ENCODE measurements at places on chromosomes 2 and 18.

GRCh38 chr2:122423934-122424333 lies 668.5 kb downstream of the TSN start:
- no peak for DNase-seq

DNA sequence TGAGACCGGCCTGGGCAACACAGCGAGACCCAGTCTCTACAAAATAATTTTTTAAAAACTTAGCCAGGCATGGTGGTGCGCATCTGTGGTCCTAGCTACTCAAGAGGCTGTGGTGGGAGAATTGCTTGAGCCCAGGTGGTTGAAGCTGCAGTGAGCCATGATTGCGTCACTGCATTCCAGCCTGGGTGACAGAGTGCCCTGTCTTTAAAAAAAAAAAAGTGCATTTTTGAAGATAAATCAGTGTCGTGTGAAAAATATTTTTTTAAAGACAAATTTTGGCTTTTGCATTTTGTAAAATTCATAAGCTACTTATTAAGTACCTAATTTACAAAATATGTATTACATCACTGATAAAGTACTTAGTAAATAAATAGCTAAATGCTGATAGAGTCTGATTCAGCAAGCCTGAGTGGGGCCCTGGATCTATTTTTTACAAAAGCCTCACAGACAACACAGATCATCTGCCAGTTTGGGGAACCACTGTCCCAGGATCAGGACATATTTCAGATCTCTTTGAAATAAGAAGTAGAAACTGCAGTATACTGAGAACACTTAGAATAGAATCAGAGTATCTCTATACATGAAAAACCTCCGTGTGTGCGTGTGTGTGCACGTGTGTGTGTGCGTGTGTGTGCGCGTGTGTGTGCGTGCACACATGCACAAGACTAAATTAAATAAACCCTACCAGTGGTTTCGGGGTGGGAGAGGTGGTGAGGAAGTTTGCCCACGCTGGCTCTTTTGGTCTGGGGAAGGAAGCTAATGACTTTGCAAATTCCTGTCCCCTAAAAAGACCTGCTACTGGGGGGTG lies 61.6 kb downstream of the AAK1 start:
- peak; percentile 28 for DNase-seq

DNA sequence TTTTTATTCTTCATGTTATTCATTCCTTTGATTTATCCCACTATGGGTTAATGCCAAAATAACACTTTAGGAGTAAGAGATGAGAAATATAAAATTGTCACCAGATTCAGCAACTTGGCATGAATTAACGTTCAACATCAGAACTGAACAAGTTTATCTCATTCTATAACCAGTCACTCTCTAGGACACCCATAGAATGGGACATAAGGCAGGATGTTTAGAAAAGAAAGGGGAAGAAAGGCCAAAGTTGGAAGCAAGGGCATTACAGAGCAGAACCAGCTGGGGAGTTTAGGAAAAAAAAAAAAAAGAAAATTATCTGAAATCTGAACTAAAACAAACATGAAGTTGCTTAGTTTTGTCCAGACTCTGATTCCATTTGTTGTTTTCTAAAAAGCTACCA lies 211.0 kb downstream of the PMAIP1 start:
- no peak for DNase-seq

- DNase-seq: no peak
These were observed 45.5 kb upstream of the LDAH start for GRCh38 chr2:20868377-20868776.

DNA sequence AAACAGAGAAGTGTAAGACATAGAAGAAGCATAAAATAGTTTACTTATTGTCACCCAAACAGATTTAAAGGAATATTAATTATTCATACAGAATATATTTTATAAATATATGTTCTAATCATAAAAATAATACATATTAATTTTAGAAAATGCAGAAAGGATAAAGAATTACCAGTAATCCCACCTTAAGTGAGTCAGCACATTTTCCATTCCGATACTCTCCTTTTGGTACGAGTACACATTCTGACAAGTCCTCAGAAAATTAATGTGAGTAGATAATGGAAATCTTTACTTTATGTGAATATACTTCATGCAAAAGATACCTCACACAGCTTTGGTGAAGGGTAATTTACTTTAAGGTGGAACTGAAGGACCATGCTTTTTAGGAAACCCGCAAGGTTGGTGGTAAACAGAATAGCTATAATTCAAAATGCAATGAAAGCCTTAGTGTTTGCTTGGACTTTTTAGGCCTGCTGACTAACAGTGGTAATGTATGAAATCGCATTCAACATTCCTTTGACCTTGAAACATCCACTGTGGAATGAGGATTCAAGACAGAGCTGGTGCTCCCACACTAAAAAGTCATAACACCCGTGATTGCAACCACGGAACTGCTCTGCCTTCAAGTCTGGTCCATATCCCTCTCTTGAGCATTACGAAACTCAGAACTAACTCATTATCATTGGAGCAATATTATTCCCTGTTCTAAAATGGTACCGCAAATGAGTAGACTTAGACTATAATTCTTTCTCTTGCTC lies 28.1 kb upstream of the HTR2B start:
- no peak for DNase-seq

DNA sequence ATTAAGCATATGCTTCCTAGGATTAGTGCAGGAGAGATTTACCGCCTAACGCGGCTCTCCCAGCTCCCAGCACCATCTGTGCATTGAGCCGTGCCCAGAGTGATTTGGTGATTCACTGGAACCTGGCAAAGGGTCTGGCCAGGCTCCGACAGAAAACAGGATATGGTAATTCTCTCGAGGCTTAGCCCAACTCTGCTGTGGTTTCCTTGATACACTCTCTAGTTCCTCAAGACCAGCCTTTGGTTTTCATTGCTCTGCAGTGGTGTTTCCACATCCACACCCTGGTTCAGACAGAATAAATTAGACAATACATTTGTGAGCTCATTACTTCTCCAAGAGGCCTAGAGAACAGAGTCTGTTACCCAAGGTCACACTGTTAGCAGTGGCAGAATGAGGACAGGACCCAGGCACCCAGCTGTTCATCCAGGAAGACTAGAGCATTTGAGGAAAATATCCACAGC lies 23.0 kb upstream of the SMAD2 start:
- peak; percentile 82 for DNase-seq

- peak; percentile 24 for DNase-seq
These were observed 3.3 kb downstream of the TWSG1 start for GRCh38 chr18:9337873-9338272.

GRCh38 chr2:29443151-29443550 lies 327.9 kb downstream of the CLIP4 start:
- peak; percentile 50 for DNase-seq

DNA sequence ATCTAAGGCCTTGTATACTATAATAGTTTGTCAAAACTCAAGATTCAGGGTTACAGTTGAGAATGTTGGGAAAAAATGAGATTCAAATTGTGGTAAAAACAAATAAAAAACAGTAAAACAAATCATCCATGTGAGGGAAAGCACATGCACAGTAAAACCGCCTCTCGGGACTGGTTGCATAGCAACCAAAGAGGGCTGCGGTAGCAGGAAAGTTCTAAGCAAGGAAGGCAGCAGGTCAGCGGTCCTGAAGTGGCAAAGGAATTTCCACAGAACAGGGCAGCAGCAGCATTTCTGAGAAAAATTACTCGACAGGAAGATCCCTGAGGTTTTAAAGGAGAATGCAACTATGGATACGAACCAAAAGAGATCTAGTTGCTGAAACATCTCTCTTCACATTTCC lies 93.7 kb downstream of the DYNAP start:
- peak; percentile 4 for DNase-seq

DNA sequence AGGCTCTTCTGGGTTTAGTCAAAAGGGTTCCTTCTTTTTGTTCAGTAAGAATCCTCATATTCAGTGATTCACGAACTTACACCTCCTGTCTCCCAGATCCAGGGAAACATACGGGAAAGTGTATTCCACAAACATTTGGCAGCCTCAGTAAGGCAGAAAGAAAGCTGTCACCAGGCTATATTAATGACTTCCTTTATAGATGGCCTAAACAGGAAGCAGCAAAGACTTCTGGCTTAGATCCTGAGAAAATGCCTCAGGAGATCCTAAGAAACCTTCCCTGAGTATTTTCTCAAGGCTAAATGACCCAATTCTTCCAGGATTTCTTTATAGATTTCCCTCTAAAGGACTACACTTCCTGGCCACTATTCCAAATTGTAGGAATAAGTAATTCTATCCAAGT lies 1995.5 kb upstream of the CELF4 start:
- DNase-seq: peak; percentile 79

DNA sequence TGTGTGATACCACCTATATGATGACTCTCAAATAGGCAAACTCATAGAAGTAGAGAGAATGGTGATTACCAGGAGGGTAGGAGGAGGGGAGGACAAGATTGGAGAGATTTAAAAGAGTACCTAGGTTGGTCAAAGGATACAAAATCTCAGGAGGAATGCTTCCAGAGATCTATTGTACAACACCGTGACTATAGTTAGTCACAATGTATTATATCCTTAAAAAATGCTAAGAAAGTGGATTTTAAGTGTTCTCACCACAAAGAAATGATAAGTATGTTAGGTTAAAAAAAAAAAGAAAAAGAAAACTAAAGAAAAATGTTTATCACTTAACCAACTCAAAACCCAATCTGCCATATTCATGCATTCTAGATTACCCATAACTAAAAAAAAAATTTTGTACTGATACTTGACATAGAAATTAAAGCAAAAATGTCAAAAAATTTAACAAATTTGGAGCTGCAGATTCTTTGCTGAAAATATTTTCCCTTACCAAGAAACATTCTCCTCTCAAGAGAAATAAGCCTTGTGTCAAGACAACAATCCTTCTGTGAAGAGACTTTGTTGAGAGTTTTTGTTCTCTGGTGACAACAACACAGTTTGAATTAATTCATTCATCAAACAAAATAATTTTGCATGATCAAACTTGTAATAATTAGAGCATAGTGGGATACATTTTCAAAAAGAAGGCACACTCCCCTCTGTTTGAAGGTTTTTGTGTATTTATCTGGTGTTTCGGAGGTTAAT lies 213.1 kb downstream of the DNER start:
- no peak for DNase-seq

GRCh38 chr2:99571533-99571932 lies 81.7 kb upstream of the REV1 start:
- no peak for DNase-seq

DNA sequence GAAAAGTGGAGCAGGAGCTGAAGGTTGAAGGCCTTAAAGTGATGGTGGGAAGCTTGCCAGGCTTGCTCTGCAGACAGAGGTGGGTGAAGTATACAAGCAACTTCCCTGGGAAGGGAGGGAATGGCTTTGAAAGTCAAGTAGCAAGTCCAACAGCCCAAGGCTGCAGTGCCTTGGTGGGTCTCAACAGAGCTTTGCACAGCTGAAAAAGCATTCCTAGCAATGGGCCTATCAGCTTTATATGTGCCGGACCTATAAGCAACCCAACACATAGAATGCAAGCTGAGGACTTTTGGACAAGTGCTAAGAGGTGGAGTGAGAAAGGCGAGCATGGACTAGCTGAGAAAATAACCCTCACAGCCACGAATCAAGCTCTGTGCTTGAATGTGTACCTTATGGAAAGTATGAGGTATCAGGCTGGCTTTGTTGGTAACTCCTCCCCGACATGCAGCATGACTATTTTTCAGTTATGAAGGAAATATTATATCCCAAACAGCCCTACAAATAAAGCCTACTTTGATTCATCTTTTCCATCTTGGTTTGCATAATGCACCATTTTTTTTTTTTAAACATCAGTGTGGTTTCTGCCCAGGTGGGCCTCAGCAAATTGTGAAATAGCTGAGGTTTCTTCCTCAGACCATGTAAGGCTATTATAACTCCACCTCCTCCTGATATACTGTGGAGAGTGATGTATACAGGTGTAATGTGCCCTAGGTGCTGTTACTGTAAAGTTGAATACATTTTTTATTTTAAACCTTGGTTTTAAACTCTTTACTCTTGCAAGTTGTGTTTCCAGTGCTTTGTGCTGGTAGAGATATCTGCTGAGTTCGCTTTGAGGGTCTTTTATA lies 241.4 kb upstream of the CXCR4 start:
- no peak for DNase-seq

GRCh38 chr18:36328916-36329315 lies 31.4 kb downstream of the FHOD3 start:
- no peak for DNase-seq

DNA sequence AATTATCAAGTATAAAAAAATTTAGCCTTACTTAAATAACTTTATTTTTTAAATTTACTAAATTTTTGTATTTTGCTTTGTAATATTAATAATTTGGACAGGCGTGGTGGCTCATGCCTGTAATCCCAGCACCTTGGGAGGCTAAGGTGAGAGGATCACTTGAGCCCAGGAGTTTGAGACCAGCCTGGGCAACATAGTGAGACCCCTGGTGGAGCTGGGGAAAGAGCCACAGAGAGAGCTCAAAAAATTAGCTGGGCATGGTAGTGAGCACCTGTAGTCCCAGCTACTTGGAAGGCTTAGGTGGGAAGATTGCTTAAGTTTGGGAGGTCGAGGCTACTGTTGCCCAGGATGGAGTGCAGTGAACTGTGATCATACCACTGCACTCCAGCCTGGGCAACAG lies 143.5 kb downstream of the B3GNT2 start:
- no peak for DNase-seq

DNA sequence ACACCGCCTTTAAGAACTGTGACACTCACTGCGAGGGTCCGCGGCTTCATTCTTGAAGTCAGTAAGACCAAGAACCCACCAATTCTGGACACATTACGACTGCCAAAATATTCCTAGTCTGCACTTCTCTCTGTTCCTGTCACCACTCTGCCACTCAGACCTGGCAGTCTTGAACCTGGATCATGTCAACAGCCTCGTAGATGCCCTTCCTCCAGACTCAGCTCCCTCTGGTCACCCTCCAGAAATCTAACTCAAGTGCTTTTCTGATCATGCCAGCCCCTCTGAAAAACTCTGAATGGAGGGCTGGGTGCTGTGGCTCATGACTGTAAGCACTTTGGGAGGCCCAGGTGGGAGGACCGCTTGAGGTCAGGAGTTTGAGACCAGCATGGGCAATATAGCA lies 20.3 kb downstream of the AAK1 start:
- no peak for DNase-seq

GRCh38 chr2:198371921-198372543 lies 567.6 kb downstream of the PLCL1 start:
- no peak for DNase-seq

DNA sequence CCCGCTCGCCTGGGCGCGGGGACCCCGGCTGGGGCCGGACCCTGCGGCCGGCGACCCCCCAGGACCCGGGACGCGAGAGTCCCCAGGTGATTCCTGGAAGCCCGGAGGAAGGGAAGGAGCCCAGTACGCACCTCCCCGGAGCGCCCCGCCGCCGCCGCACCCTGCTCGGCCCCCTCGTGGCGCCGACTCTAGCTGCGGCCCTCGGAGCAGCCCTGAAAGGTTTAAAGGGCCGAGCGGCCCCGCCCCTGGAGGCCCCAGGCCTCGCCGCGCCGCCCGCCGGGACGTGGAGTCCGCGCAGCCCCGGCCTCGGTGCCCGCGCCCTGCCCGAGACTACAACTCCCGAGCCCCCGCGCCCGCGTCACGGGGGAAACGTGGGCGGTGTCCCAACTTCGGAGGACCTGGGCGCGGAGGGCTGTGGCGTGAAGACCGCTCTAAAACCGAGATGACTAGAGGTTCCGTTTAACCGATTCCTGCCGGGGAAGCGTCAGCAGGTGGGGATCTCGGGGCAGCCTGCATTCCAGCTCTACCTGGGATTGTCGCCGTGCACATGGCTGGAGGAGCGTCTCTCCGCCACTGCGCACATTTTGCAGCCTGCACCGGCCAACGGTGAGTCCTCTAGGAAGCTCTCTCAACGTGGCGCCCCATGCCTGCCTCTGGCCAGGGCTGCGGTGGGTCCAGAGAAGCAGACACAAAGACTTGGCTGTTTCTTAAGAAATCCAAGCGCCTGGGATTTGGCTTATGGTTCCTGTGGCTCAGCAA lies at the start of gene TMEM150A:
TMEM150A (minus strand) TSS at position 223 of the 759 bp plus-strand sequence. CDS start 750 bp downstream, outside the sequence.
- peak; percentile 95 for DNase-seq

GRCh38 chr2:216006164-216006663 lies 7.1 kb downstream of the MREG start:
- DNase-seq: peak; percentile 34
